ENCODE measurements at places on chromosomes 11 and 22. TPM values are rescaled to one million over a fixed set of nuclear protein-coding genes. Genes with fewer than 3 reads are reported as not detected.
A peak's percentile ranks its signal among the peaks of the same experiment; 100 is the strongest.

HSCB gene
- total RNA-seq = 9.3 TPM

AIFM3 gene
- total RNA-seq = 0.57 TPM

ART1 gene
- not detected for total RNA-seq

TRIM22 gene
- 78.1 TPM for total RNA-seq

XKR3 gene
- total RNA-seq = 0.05 TPM

DRICH1 gene
- 0.24 TPM for total RNA-seq

ZNF214 gene
- total RNA-seq = 0.57 TPM

ACRV1 gene
- not detected for total RNA-seq

SCARF2 gene
- 0.38 TPM for total RNA-seq

IL10RA gene
- 22.7 TPM for total RNA-seq

MMP12 gene
- 10.8 TPM for total RNA-seq

HEPACAM gene
- under 0.01 TPM for total RNA-seq

NPAS4 gene
- not detected for total RNA-seq

SLCO2B1 gene
- total RNA-seq = 13.0 TPM

MAPK8IP1 gene
- 1.1 TPM for total RNA-seq

OR8D1 gene
- total RNA-seq = not detected

GGT1 gene
- total RNA-seq = 16.0 TPM

GRCh38 chr22:48534395-48534958, 1293.2 kb downstream of the BRD1 start:
- DNase-seq = no peak

DNA sequence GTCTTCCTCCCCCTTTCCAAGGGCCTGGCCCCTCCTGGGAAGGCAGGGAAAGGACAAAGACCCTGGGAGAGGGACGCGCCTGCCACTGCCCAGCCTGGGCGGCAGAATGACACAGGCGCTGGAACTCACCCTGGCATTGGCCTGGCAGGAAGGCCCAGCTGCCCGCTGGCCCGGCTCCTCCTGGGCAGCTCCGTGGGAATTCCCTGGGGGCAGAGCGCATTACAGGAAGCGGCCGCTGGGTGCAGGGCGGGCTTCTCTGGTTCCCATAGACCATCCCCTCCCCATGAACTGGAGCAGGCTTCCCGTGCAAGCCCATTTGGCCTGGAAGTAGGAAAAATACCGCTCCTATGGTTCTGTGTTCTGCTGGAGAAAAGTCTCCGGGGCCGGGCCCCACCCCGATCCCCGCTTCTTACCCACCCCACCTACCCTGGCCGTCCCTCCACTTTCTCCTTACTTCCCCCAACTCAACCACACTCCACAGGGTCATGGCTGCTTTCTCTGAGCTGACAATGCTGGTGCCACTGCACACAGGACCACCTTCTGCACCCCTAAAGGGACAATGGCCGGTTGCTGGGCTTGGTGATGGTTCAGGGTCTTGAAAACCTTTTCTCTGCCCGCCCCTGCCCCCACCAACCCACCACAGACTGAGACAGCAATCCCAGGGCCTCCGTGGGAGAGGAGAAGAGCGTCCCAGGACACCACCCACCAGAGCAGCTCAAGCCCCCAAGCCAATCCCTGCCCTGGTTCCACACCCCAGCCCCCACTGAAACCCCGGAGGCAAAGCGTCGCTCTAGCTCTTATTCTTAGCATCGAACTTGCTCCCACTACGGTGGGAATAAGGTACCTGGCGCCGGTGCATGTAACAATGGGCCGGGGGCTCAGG, 58.9 kb downstream of the LINC01488 start:
- DNase-seq = no peak

GRCh38 chr11:94131718-94132115, 3.1 kb downstream of the PANX1 start:
- DNase-seq = no peak

- no peak for DNase-seq
Measured at GRCh38 chr11:75145972-75146519, 4.9 kb upstream of the SLCO2B1 start.

DNA sequence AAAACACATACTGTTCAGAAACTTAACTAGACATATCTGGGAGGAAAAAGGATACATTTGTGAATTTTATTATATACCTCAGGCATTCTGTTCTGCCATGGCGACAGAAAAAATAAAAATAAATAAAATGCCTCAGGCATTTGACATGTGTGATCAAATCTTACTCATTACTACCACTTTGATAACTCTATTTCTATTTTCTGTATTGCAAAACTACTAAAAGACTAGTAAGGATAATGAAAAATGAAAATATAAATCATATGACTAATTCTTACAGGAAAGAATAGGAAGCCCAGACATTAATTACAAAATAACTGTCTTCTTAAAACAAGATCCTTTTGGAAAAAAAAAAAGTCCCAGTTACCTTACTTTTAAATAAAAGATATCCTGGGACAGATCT, 5.3 kb downstream of the PICALM start:
- no peak for DNase-seq

GRCh38 chr11:47850337-47850736, 2.2 kb upstream of the NUP160 start:
- DNase-seq = no peak

DNA sequence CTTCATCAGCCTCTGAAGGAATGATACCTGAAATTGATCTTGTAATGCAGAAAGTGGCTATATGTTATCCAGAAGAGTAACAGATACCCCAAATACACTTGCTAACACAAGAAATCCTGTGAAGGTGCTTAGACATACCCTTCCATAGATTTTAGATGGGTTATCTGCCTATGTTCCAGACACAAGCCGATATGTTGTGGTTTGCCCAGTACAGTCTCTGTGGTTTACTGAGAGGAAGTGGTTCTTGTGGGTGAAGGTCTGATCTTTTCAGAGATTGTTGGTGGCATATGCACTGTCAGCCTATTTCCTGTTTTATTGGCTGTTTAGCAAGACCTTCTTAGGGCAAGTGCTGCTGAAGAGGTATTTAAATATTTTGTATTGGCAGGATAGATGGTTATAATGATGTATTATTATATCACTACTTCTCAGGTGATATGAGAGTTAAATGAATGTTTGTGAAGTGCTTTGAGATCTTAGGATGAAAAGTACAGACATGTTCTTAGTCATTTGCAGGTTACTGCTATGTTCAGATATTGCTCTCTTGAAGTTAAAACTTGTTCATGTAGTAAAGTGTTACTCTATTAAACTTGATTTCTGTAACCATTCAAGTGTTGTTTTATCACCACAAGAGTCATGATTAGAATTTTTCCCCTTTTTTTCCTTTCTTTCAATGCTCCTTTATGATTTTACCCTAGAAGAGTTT, 8.2 kb downstream of the ARHGEF12 start:
- DNase-seq = peak; percentile 57

- no peak for DNase-seq
Measured at GRCh38 chr11:46253258-46254132, 24.0 kb upstream of the CREB3L1 start.

- no peak for DNase-seq
Measured at GRCh38 chr11:3667149-3668035, 3.8 kb downstream of the CHRNA10 start.

DNA sequence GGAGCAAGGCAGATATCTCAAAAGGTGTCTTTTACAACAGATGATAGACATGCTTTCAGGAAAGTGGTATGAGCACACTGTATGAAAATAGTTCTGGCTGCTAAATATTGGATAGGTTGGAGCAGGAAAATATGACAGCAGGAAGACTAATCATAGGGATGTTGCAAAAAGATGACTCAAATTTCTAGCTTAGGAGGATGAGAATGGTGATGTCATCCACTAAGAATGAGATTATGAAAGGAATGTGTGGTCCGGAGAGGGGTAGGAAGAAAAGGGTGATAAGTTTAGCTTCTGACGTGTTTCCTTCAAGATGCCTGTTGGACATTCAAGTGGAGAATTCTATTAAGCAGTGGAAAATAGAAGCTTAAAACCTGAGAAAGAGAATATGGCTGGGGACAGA, 46.4 kb downstream of the RCN1 start:
- DNase-seq = no peak

DNA sequence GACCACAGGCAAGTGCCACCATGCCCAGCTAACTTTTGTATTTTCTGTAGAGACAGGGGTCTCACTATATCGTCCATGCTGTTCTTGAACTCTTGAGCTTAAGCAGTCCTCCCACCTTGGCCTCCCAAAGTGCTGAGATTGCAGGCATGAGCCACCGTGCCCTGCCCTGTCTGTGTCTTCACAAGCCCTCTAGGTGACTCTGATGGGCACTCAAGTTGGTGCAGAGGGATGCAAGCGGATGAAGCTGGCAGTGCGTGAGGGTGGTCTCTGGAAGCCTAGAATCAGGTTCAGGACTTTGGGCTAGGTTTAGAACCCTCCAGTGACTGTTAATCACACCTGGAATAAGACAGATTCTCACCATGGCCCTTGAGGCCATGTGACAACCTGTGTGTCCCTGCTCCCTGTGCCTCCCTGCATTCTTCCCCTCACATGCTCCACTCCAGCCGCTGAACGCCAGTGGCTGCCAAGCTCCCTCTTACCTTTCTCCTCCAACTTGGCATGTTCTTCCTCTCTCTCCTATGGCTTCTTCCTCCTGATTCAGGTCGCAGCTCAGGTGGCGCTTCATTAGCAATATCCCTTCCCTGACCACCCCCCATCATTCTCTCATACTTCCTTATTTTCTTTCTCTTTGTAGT, 242.3 kb upstream of the TBCEL start:
- DNase-seq = no peak

DNA sequence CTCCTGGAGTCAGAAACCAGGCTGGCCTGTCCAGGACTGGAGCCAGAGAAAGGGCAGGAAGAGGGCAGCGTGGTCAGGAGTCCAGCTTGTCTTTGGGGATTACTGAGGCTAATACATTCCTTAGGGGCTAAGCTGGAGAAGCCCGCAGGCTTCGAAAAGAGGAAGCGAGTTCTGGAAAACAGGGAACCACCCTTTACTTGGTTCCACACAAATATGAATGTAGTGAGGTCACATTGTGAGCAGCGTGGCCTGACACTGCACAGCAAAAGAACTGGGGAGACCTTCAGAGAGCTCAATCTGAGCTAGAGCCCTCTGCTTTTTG, 132.3 kb downstream of the CEP164 start:
- no peak for DNase-seq

GRCh38 chr11:107018902-107019493, 722 bp upstream of the GUCY1A2 start:
- no peak for DNase-seq

- DNase-seq = no peak
Measured at GRCh38 chr11:10410844-10411200, 44.2 kb upstream of the AMPD3 start.

DNA sequence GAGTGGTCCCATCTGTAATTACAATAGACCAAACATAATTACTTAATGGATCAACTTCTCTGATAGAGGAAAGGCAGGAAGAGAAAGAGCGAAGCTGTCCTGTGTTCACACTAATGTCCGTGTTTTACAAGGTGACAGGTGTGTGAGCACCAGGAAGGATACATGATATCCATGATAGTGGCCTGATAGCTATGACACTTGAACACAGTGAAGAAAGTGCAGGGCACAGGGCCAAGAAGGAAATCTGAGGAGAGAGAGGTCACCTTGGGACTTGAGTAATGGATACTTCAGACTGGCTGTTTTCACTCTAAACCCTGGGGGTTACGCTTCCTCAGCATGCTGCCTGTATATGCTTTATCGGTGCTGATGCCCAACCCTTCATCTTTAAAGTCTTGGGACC, 29.4 kb downstream of the TUB start:
- DNase-seq = no peak

- DNase-seq = no peak
Measured at GRCh38 chr11:77457340-77457739, 16.6 kb downstream of the PAK1 start.

GRCh38 chr22:19070397-19071169, 51.6 kb downstream of the DGCR2 start:
- DNase-seq = no peak

- DNase-seq = no peak
Measured at GRCh38 chr11:78414321-78415051, 3.1 kb downstream of the GAB2 start.

GRCh38 chr11:60889869-60890311, 16.5 kb downstream of the PRPF19 start:
- DNase-seq = no peak

- no peak for DNase-seq
Measured at GRCh38 chr11:28412029-28412428, 303.8 kb downstream of the METTL15 start.

GRCh38 chr11:47415949-47416472, 7.6 kb downstream of the SLC39A13 start:
- no peak for DNase-seq

- no peak for DNase-seq
Measured at GRCh38 chr22:32625985-32626384, 151.4 kb downstream of the FBXO7 start.

- no peak for DNase-seq
Measured at GRCh38 chr22:27748349-27748748, 53.2 kb downstream of the MN1 start.

- DNase-seq = no peak
Measured at GRCh38 chr11:57764972-57765371, 3.4 kb downstream of the CTNND1 start.

GRCh38 chr11:87263264-87263838, 225.6 kb downstream of the TMEM135 start:
- no peak for DNase-seq

All from thymus (tissue), 14 donors.